Naive thymus-derived CD8-positive, alpha-beta T cell (primary cell): ENCODE measurements at places on chromosomes 7 and 10. TPM values are rescaled to one million over a fixed set of nuclear protein-coding genes. Genes with fewer than 3 reads are reported as not detected.

Gene SPRN
- not detected for total RNA-seq

Gene IL6
- total RNA-seq, result not detected

DNA sequence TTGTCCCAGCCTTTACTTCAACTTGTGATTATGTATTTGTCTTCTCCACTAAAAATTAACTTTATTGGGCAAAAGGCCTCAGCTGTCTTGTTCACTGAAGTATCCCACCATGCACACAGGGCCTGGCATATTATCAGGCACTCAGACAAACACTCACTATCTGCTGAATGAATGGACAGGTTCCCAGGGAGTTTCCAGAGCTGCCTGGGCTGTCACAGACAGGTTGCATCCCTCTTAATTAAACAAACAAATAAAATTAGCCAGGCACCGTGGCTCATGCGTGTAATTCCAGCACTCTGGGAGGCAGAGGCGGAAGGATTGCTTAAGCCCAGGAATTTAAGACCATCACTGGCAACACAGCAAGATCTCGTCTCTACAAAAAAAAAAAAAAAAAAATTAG lies 1.5 kb upstream of the TSPAN14 start:
- peaks cover 38% of the 10 kb centered on the region for H3K4me1 ChIP-seq
- no peak overlapping the region for H3K27ac ChIP-seq
- peaks cover 2% of the 10 kb centered on the region for H3K36me3 ChIP-seq
- no peaks in the 10 kb centered on the region for H3K27me3 ChIP-seq

- H3K27ac ChIP-seq, result no peak overlapping the region
- H3K36me3 ChIP-seq, result no peaks in the 10 kb centered on the region
- no peaks in the 10 kb centered on the region for H3K27me3 ChIP-seq
- H3K4me1 ChIP-seq, result no peaks in the 10 kb centered on the region
Observed at GRCh38 chr7:82263920-82264782, 179.4 kb downstream of the CACNA2D1 start.

GRCh38 chr7:157404845-157405481 lies 68.2 kb downstream of the DNAJB6 start:
- H3K27ac ChIP-seq, result peak overlapping the region; percentile 41
- H3K4me3 ChIP-seq, result no peak overlapping the region
- DNase-seq, result peak; percentile 28
